ENCODE measurements at places on chromosomes 1 and 21.

- DNase-seq, result no peak
These were observed 69.2 kb upstream of the AJAP1 start for GRCh38 chr1:4585216-4585615.

GRCh38 chr1:152968248-152968647 lies 2.2 kb upstream of the SPRR4 start:
- DNase-seq, result no peak

GRCh38 chr1:230016159-230016558 lies 50.9 kb upstream of the GALNT2 start:
- no peak for DNase-seq

- no peak for DNase-seq
These were observed 55.0 kb upstream of the PAX7 start for GRCh38 chr1:18575620-18576019.

DNA sequence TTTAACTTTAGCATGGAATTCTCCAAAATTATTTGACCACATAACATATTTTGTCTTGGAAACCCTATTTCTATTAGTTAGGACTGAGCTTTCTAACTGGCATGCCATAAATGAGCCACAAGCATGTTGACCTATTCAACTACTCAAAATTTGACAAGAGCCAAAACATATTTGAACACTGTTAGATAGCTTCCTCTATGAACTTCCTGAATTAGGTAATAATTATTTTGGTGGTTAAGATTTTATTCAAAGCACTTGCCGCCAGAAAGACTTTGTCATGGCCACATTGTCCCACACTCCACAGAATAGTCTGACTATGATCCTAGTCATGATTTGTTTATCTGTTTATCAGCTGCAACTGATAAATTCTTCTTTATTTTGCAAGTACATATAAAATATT lies 23.1 kb upstream of the CTPS1 start:
- no peak for DNase-seq

DNA sequence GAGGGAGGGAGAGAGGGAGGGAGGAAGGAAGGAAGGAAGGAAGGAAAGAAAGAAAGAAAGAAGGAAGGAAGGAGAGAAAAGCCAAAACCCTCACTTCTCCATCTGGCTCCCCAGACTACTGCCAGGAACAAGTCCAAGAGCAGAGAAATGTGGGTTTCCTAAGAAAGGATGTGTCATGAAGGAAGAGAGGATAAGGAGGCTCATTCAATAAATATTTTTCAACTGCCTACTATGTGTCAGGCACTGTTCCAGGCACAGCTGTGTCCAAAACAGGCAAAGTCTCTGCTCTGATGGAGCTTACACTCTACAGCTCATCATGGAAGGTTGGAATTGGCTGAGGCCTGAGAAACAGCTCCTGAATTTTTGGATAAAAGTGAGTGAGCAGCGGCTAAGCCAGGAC lies 42.6 kb upstream of the ATP2B4 start:
- no peak for DNase-seq

DNA sequence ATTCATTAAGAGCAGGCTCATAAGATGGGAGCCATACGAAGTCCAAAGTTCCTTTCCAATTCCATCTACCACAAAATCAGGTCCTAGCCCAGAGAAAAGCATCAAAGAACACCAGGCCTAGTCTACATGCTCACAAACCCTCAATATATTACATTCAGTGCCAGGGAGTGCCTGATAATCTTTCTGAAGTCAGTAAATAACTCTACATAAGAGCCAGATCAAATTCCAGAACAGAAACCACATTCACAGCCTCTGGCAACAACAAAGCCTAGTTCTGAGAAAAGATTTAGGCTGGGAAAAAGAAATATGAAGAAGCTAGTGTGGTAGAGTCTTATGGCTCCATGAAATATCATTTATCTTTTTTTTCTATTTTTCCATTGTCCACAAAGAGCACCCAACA lies 40.5 kb upstream of the RBBP5 start:
- DNase-seq, result no peak

- DNase-seq, result no peak
These were observed 11.6 kb upstream of the DSCAM start for GRCh38 chr21:40858517-40858916.

DNA sequence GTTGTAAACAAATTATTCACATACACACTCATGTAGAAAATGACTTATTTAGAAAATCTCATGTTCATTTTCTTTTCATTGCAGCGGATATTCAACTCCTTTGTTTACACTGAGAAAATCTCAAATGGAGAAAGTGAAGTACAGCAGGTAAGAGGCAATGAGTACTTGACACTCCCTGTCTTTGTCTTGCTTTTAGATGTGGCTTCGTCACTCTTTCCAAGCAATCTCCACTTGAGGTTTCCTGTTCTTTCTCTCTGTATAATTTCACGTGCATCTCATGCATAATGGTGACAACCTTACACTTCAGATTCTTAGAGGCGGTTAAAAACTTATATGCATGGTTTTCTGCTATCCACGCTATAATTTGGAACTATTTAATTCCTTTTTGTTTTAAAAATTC lies 80.6 kb downstream of the CACHD1 start:
- DNase-seq, result no peak
